ENCODE measurements at places on chromosomes 1 and 21.

DNA sequence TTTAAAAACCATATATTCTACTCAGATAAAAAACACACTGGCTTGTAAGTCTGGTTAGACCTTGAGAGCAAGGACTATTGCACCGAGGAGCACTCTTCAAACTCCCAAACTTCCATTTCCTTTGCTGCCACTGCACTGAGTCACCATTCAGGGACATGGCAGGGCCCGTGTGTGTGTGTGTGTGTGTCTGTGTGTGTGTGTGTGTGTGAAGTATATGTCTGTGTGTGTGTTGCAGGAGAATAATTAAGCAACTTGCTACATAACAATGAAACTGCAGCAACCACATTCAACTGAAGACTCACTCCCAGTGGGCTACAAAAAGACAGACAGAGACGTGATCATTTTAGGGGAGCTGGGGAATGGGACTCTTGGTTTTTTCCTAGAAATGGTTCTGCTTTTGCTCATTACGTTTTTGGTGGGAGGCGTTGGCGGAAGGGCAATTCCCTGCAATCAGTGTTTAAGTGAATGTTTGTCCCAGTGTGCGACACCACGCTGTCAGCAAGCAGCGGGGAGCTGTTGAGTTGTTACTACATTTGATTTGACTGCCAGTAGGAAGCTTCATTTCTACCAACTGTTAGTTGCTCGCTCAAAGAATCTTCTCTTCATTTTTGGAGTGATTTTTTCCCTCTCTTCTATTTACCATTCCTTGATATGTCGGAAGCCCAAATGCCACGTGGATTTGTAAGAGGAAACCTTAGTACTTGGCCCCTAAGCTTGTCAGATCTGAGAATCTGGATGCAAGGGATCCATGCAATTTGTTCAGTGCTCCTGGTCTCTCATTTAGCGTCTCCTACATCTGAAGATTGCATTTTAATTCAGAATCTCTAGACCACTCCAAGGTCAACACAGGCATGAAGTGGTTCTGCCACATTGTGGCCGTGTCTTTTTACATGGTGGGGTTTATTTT is 36.1 kb downstream of the ESRRG start:
- peak; percentile 35 for DNase-seq

DNA sequence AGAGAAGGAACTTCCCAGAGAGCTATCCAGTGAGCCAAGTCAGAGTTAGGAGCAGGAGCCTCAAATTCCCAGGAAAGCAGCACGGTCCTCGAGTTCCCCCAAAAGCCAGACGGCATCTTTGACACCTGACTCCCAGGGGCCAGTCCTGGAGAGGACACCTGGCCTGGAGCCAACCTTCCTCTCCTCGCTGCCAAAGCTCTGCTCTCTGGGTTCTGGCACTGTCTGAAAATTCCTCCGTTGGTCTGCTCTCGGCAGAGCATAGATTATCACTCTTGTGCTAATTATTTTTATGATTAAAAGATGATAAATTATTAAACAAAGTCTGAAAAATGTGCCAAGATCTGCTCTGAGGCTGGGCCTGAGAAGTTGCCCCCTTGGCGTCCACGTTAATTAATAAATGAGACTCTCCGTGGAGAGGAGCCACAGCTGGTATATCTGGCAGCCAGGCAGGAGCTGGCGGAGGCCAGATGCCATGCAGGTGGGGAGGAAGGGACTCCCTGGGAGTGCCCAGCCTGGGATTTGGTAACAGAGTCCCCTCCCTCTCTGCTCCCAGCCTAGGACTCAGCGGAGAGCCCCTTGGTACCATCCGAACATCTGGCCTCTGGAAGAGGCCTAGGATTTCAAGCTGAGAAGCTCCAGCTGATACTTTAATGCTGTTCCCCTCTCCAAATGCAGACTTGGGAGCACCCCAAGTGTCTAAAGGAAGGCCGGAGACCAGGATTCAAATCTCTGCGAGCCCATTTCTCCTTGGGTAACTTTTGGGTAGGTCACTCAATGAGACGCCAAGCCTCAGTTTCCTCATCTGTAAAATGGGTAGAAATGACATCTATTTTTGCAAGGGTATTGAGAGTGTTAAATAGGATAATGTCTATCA is 163.7 kb upstream of the POU3F1 start:
- peak; percentile 27 for DNase-seq

DNA sequence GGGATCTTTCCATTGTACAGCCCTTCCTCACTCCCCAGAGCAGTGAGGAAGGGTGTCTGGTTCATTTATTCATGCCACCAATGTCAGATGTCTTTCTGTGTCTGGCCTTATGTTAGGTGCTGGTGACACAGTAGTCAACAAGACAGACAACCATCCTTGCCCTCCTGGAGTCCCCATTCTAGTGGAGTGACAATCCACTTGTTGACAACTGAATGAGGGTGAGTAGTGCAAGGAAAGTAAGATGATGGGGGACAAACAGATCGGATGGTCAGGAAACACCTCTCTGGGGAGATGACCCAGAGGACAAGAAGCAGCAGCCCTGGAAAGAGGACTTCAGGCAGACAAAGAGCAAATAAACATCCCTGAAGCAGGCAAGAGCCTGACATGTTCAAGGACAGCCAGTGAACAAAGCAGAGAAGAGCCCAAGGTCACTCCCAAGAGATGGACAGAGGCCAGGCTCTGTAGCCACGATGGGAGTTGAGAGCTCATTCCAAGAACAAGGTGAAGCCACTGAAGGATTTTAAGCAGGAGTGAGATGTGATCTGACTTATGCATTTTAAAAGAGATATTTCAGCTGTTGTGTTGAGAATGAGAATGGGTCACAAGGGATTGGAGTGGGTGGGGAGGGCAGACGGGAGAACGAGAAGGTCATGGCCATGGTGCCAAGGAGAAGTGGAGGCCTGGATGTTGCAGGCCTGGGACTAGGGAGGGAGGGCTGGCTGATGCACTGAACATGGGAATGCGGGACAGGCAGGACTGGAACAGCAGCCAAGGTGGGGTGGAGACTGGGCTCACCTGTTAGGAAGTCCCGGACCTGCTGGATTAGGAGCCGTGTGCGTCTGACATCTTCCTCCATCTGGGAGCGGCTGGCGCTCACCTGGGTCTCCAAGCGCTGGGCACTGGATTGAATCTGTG is 30.2 kb downstream of the LAMB3 start:
- DNase-seq, result no peak

DNA sequence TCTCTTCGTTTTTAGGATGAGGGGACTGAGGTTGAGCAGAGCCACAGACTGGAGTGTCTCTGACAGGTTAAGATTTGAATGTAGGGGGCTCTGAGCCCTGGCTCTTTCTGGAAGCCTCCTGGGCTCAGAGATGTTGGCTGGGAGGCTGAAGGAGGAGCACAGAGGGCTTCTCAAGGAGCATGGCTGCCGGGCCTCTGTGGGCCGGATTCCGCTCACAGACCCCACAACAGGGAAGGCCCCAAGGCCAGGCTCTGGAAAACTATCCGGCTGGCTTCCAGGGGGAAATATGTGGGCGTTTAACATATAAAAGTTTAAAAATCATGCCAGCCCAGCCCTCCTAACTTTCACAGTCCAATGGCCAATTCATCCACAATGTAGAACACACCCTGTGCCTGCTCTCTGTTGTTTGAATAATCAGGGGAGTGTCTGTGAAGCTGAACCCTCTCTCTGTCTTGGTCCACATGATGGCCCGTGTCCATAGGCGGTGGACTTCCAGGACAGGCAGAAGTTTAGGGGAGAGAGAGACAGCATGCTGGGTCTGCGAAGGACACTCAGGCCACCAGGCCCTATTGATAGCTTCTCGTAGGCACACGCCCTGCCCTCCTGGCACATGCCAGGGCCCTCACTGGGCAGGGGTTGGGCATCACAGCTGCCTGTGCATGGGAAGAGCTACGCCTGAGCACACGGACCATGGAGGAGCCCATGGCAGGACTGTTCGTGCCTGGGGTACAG is 10.8 kb downstream of the OBSCN start:
- no peak for DNase-seq

DNA sequence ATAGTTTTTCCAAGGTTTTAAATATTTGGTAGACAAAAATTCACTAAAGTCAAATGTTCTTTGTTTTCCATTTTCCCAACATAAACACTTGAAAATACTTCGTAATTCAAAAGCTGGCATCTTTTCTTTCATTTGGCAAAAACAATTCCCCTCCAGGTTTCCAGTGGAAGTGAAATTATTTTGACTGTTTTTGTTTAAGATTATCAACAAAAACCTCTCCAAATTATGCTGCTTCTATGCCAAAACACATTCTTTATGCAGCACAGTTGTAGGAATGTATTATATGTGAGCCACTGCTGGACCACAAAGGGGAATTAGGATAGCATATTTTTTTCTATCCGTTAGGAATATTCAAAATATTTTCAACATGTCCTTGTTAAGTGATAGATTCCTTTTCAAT is 44.1 kb downstream of the SLC5A9 start:
- DNase-seq, result no peak

DNA sequence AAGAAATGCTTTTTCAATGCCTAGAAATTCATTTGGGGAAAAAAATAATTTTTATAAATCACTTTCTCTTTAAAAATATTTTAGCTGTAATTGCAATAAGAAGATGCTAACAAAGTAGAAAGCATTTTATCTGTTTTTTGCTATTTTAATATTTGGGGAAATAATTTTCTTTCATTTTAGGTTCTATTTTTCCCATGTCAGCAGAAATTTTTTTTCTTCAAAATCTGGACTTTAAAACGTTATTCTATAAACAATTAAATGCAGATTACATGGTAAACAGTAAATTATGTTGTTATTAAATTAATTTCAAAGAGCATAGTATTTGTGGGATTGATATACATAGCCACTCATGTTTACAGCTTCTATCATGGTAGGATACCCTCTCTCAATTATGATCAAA is 27.7 kb upstream of the RRP15 start:
- DNase-seq, result no peak

- DNase-seq, result no peak
These were observed 46.4 kb upstream of the ADGRL4 start for GRCh38 chr1:79052829-79053449.

DNA sequence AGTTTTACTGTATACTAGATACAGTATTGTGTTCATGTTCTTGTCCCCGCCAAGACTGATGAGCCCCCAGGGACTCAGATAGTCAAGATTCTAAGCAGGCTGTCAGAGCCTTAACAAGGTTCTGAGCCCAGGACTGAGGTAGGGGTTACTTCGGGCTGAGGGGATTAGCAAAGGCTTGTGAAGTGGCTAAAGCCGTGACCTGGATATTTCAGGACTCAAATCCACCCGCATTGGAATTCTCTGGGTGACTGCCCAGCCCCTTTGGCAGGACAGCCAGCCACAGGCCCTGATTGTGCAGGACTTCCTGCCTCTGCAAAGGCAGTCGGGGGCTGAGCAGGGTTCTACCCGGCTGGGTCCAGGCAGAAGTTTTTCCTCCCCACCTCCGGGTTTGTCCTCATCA is at the start of gene PLA2G5:
TSS of gene PLA2G5 (plus strand) at position 321 of the 400 bp plus-strand sequence. CDS start 14,637 bp downstream, outside the sequence.
- no peak for DNase-seq

DNA sequence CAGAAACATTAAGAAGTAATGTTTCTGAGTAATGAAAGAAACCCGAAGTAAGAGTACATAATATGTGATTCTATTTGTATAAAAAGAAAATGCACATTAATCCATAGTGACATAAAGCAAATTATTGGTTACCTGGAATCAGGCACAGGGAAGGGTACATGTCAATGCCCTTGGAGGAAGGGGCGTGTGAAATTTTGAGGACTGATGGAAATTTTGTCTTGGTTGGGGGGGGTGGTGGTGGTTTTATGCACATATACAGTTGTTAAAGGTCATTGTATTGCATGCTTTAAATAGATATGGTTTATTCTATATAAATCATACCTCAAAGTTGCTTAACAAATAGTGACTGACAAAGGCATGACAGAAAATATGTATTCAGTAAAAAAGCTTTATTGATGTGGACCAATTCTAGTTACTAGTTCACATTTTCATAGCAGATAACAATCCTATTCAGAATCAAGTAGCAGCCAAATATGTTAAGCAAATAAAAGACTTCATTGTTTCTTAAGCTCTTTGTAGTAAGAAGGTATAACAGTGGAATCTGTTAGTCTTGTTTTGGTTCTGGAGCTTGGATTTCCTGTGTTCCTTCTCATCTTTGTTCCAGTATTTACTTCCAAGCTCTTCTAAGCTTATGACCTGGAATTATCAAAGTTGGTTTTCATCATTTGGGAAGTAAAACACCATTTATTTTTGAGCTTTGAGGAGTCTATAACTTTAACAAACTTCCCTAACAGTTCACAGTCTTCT is 15.1 kb downstream of the BACH1 start:
- DNase-seq, result no peak

GRCh38 chr1:74083128-74083527 is 114.8 kb downstream of the LRRIQ3 start:
- DNase-seq, result no peak

DNA sequence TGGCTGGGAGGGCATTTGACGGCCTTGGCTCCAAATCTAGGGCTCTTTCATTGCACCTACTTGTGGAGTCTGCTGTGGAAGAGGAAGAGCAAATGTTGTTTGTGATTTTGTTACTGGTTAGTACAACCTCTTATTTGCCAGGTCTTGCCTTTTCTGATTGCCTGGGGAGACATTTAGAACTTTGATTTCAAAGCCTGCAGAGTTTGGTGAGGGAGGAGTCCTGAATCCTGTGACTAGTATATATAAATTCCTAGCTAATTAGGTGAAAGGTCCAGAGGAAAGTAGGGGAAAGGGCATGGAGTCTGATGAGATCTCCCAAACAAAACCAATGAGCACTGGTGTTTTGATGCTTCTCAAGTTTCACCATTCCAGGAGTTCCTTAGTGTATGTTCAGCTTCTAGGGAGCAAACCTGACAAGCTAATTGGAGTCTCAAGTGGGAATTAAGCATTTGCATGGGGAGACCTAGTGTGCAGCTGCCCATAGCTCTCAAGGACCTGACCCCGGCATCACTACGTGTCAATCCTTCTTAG is 5.1 kb upstream of the HMGCS2 start:
- DNase-seq, result no peak

GRCh38 chr1:10216090-10216749 is 5.8 kb downstream of the KIF1B start:
- DNase-seq, result no peak

DNA sequence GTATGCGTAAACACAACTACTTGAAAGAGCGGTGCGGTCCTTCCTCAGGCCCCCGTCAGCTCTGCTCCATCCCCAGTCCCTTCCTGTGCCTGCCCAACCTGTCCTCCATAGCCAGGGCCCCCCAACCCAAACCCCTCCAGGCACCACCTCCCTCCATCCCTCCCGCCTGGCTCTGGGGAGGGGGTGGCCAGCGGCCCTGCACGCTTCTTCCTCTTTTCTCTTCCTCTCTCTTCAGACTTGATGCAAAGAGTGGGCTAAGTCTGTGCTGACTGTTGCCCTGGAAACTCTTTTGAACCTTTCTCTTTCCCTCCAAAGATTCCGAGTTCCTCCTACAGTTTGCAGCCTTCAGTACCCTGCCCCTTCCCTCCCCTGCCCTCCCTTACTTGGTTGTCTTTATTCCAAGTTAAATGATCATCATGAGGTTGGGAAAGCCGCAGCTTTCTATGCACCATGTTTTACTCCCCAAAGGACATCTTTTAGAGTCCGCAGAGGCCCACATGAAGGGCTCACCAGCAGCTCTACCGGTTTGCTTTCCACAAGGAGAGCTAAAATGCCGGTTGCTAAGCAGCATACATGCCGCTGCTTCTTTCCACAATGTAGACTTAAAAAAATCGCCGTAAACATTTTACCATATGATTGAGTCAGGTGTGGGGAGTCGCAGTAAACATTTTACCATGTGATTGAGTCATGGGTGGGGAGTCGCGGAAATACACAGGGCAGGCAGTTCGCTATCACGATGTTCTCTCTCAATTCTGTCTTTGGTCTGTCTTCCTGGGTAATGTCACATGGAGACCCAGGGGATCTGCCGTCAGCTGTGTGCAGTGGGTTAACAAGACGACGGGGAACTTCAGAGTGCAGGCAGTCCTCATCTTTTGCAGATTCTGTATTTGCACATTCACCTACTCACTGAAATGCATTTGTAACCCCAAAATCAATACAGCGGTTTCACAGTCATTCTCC is 525.3 kb downstream of the KIF26B start:
- no peak for DNase-seq

GRCh38 chr1:189682591-189682990 is 795.1 kb downstream of the BRINP3 start:
- DNase-seq, result no peak
